NCI-H1417 (cell line): ENCODE measurements at places on chromosomes 6 and 20.
A peak's percentile ranks its signal among the peaks of the same experiment; 100 is the strongest.

DNA sequence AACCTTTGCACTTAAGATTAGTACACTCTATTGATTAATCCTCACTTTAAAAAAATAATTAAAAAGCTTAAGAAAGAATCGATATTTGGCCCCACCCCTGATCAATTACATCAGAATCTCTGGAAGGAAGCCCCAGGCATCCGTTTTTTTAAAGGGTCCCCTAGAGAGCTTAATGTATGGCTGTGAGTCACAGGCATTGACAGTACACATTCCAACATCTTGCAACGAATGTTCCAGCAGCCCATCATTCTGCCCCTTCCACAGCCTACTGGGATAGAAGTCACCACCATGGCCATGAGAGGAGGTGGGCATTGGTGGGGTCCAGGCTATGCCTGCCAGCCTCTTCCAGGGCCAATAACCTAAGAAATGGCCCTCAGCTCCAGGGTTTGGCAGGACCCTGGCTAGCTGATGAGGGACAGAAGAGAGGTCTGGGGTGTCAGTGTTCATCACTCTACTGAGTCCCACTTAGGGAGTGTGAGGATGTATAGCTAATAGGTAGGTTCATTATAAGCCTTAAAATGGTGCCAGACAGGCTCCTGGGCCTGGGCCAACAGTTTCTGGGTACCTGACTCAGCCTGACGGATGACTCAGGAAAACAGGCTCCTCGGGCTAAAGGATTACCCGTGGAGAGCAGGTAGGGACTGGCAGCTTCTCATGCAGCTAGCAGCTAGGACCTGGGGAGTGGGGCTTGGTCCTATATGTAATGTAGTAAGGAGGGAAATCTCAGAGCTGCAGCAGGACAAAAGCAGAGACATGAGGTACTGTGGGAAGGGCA is 40.4 kb downstream of the MDGA1 start:
- no peak for DNase-seq

DNA sequence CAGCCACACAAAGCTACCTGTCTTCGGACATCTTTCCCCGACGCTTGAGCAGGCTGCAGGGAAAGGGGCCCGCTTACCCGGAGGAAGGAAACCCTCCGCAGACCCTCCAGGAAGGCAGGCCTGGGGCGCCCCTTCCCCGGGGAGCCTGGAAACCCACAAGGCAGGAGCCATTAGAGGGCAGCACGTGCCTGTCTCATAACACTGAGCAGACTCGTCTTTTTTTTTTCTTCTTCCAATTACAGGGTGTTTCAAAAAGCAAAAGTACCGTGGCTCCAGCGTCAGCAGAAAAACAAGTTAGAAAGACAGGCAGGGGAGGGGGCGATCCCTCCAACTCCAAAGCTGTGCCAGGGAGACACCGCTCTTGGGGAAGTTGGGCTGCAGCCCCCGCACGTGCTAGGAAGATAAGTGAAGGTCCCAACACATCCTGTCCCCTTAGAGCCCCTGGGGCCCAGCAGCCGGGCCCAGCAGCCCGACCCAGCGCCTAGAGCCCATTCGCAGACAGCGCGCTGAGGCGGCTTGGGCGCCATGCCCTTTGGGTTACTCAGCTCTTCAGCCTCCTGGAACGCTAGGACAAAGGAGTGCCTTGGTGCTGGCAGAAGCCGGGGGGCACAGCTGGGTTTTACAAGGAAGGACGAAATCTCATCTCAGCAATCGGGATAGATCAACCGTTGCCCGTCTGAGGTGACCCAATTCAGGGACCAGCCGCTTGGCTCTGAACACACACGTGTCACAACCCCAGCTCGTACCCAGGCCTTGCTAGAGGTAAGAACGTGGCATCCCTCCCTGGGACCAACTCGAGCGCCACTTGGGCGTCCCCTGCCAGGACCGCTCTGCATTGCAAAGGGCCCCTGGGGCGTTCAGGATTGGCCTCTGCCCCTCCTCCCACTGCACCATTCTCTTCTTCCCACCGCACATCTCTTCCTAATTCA is 136.3 kb downstream of the LY86 start:
- peak; percentile 71 for DNase-seq

- DNase-seq = no peak
Measured at GRCh38 chr20:6469695-6470094, 297.8 kb upstream of the BMP2 start.

- DNase-seq = no peak
Measured at GRCh38 chr20:11060423-11061185, 386.8 kb upstream of the JAG1 start.

GRCh38 chr6:49325891-49326290 is 137.2 kb downstream of the MMUT start:
- DNase-seq = no peak

- DNase-seq = no peak
Measured at GRCh38 chr6:3766214-3766613, 14.7 kb upstream of the PXDC1 start.
